ENCODE measurements at places on chromosomes 5 and 9. TPM values are rescaled to one million over a fixed set of nuclear protein-coding genes. Genes with fewer than 3 reads are reported as not detected.
A peak's percentile ranks its signal among the peaks of the same experiment; 100 is the strongest.

Gene PHYHD1
- 13.8 TPM for total RNA-seq

DNA sequence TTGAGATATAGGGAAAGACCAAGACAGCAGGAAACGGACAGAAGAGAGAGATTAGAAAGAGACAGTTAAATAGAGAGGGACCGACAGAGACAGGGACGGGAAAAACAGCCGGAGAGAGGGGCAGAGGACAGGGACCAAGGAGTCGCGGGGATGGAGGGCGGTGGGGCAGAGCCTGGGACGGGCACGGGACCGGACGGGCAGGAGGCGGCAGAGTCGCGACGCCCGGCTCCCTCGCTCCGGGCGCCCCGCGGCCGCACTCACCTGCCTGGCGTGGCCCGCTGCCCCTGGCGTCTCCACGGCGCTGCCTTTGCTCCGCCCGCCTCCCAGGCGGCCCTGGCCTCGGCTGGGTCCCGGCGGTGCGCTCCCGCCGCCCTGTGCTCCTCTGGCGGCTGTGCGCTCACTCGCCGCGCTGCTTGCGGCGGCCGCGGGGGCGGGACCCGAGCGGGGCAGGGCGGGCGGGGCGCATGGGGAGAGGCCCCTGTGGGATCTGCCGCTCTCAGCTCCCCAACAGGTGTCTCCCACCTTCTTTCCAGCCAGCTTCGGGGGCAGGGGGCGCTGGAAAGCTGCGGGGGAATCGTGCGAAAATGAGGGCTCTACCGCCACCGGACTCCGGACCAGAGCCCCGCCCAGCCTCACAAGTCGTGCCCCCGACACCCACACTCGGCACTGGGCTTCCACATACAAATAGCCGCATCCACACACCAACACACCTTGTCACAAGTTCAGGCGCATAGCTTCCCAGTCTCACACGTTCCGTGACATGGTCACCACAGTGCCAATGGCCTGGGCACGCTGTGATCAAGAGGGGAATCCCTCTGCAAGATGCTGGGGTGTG, at the start of gene ARID3C:
Gene ARID3C (minus strand): TSS at position 411 of the 835 bp plus-strand sequence. CDS start 1,052 bp downstream, outside the sequence.
- DNase-seq: peak; percentile 79

- DNase-seq: no peak
Measured at GRCh38 chr5:159992566-159992965, 16.4 kb upstream of the TTC1 start.

- DNase-seq: no peak
Measured at GRCh38 chr5:64213011-64213410, 47.4 kb downstream of the RNF180 start.

DNA sequence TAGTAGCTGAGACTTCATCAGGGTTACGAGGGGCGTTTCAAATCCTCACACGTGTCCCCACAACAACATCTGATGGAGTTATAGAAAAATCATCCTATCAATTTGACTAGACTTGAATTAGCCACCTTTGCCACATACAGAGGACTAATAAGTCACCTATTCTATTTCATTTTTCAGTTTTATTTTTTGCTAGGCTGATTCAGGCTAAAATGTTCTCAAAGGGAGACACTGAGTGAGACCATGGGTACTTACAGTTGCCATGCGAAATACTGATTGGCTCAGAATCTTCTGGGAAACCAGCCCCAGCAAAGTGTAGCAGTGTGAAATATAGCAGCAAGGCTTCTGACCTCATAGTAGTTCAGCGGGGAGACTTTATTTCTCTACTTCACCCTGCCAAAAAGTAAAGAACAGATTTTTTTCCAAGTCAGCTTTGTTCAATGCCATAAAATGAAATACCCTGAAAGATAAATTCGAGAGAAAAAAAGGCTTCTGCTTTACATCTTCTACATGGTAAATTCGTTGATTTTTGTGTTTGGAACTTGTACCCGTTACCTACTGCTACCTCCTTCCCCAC, 69.9 kb downstream of the SEMA6A start:
- no peak for DNase-seq

DNA sequence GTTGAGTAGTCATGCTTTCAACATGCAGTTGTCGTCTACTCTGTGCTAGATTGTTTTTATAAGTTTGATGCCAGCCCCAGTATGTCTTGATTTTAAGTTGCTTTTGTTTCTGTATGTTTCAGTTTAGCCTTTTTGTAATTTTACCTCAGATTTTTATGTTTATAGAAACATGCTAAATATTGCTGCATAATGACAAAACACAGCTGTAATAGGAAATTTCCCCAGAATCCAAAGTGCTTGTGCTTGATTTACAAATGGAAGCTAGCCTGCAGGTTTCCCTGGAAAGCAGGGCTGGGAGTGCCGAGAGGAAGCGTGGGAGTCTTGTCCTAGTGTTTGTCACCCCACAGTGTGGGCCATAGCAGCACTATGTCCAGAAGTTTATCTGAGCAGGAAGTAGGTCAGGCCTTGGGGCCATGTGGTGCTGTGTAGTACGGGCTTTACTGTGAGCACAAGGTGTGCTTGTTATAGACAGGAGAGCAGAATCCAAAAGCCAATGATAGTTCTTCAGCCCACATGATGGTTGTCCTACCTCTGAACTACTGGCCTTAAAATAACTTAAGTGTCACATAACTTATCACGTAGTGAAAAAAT, 100.0 kb upstream of the NREP start:
- peak; percentile 34 for DNase-seq

Gene ARL14EPL
- not detected for total RNA-seq

Gene DMRT3
- total RNA-seq: not detected

DNA sequence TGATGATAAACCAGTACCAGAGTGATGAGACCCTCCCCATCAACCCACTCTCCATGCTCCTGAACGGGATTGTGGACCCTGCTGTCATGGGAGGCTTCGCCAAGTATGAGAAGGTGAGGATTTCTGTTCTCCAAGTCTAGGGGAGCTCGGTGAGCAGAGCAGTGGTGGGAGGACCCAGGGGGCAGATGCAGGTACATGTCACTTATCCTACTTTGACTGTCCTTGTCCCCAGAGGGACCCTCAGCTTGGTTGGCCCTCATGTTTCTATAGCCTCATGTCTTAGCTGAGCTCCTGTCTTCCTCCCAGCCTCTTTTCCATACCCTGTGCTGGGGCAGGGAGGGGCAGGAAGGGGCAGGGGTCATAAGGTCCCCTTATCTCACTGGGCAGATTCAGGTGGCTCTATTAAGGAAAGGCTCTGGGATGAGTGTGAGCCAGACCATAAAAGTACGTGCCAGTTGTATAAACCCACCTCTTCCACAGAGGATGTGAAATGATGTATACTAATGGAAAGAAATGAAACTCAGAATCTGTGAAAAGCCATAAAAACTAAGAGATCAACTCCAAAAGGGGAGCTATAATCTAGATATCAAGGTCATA, 38.0 kb upstream of the FOXI1 start:
- DNase-seq: no peak

- DNase-seq: no peak
Measured at GRCh38 chr9:126457175-126457547, 130.5 kb downstream of the MVB12B start.

GRCh38 chr9:79939819-79940218, 368.1 kb downstream of the TLE4 start:
- peak; percentile 41 for DNase-seq

GRCh38 chr5:14327624-14328023, 184.5 kb downstream of the TRIO start:
- no peak for DNase-seq

Gene CEP72
- 0.14 TPM for total RNA-seq

DNA sequence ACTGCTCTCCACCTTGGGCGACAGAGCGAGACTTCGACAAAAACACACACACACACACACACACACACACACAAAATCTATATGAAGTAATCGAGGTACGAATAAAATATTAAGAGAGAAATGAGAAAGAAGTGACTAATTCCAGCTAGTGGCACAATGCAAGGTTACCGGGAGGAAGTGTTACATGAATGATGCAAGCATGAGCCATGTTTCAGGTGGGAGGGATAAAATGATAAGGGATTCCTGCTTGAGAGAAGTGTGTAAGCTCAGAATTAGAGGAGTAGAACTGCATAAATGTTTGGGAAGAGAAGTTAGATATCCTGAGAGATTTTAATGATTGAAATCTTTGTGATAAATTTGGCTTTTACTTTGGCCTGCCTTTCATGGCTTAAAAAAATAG, 18.8 kb downstream of the HAPLN1 start:
- no peak for DNase-seq

DNA sequence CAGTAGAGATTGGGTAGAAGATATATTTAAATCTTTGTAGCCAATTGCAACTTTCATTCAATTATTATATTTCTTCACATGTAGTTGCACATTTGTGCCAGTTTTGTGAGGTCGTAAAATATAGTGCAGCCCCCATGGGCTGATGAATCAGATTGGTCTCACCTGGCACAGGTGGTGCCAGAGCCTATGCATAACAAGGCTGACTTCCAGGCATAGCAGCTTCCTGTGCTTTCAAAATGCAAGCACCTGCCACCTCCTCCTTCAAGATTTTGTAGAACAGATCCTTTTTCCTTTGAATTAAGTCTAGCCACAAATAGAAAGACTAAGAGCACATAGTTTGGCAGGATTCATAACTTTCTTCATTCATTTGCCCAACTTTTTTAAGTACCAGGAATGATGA, 87.1 kb downstream of the STARD4 start:
- no peak for DNase-seq

Gene FAM200C
- total RNA-seq: 1.2 TPM

Gene ADGRD2
- total RNA-seq: not detected

GRCh38 chr5:117195076-117195475, 620.5 kb upstream of the SEMA6A start:
- DNase-seq: no peak

DNA sequence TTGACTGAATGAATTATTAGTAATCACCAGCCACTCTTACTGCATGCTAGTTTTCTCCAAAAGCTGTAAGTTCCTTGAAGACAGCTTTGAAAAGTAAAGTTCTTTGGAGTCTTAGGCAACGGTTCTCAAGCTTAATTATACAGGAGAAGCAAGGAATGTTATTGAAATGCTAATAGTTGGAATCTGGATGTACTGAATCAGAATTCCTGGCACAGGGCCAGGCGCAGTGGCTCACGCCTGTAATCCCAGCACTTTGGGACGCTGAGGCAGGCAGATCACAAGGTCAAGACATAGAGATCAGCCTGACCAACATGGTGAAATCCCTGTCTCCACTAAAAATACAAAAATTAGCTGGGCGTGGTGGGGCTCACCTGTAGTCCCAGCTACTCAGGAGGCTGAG, 33.4 kb downstream of the GRIA1 start:
- DNase-seq: no peak

DNA sequence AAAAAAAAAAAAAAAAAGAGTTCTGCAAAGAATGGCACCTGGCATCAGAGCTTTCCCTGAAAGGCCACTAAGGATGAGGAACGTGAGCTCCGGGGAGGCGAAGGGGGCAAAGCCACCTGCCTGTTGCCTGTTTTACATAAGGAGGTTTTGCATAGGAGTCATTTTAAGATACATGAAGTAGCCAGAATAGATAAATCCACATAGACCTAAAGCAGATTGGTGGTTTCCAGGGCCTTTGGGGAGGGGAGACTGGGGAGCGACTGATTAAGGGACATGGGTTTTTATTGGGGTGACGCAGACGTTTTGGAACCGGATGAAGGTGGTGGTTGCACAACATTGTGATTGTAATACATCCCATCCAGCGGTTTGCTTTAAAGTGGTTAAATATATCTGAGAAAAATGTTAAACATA, 7.1 kb downstream of the NEK6 start:
- DNase-seq: no peak

Gene SAPCD2
- total RNA-seq: 3.5 TPM

DNA sequence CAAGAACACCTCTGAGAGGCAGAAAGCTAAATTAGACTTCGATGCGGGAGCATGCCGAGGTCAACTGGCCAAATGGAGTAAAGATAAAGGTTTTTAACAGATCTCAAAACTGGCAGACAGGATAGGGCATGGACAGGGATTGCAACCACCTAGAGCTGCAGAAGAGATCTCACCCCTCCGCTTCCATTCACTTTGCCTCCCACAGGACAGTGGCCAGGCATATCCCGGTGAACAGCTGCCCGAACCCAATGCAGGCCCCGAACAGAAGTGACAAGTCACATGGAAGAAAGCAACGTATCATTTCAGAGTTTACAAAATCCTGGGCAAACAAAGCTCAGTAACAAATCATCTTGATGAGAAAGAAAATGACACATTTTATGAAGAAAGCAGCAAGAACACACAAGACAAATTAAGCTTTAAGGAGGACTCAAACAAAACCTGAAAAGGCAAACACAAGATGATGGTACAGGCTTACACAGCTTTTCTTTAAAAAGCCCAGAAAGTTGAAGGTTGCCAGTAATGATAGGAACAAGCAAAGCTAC, 18.4 kb downstream of the RNF130 start:
- DNase-seq: no peak

GRCh38 chr9:114250648-114251047, 72.2 kb upstream of the ORM1 start:
- no peak for DNase-seq

- no peak for DNase-seq
Measured at GRCh38 chr5:54717870-54718269, 200.3 kb downstream of the SNX18 start.

GRCh38 chr5:43675357-43675756, 72.4 kb downstream of the NNT start:
- no peak for DNase-seq

Gene FAXDC2
- 160 TPM for total RNA-seq

DNA sequence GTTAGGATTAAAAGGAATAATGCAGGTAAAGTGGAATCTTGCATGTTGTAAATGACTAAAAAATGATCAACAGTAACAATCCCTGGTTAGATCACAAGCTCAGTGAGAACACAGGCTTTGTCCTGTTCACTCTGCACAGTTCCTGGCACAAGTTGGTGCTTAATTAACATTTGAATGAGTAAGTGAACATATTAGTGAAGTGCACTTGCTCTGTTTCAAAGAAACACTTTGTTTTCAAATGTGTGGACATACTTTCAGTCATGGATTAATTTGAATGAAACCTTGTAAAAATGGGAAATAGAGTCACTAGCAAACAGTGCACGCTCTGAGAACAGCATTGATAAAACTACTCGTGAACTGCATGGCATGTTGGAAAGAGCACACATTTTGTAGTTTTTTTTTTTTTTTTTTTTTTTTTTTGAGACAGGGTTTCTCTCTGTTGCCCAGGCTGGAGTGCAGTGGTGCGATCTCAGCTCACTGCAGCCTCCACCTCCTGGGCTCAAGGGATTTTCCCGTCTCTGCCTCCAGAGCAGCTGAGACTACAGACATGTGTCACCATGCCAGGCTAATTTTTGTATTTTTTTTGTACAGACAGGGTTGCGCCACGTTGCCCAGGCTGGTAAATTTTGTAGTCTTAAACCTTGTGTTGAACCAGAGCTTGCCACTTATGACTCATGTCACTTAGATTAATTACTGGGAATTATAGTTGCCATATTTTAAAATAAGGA, 159.9 kb downstream of the LURAP1L start:
- DNase-seq: no peak

Gene PKD2L2
- not detected for total RNA-seq

GRCh38 chr5:124661317-124662141, 84.9 kb downstream of the ZNF608 start:
- DNase-seq: peak; percentile 91

DNA sequence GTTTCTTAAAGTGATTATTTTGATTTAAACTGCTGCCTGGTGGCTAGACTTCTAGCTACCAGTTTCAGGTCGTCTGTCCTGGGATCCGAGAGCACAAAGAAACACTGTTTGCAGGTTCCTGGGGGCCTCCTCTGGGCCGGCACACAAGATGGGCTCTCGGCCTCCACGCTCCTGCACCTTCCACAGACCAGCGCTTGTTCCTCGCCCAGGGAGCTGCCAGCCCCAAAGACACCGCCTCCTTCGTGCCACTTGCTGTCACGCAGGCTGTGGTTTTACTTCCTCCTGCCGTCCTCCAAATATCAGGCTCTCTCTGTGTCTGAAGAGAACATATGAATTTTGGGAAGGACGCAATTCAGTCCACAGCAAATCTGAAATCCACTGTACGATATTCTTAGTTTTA, 105.8 kb downstream of the ROR2 start:
- peak; percentile 57 for DNase-seq
